Stimulated activated CD8-positive, alpha-beta memory T cell treated with anti-CD3 and anti-CD28 coated beads, Interleukin-4, amount 100 ng/mL, for 4 hours (primary cell): ENCODE measurements at places on chromosomes 2 and 18.
A peak's percentile ranks its signal among the peaks of the same experiment; 100 is the strongest.

DNA sequence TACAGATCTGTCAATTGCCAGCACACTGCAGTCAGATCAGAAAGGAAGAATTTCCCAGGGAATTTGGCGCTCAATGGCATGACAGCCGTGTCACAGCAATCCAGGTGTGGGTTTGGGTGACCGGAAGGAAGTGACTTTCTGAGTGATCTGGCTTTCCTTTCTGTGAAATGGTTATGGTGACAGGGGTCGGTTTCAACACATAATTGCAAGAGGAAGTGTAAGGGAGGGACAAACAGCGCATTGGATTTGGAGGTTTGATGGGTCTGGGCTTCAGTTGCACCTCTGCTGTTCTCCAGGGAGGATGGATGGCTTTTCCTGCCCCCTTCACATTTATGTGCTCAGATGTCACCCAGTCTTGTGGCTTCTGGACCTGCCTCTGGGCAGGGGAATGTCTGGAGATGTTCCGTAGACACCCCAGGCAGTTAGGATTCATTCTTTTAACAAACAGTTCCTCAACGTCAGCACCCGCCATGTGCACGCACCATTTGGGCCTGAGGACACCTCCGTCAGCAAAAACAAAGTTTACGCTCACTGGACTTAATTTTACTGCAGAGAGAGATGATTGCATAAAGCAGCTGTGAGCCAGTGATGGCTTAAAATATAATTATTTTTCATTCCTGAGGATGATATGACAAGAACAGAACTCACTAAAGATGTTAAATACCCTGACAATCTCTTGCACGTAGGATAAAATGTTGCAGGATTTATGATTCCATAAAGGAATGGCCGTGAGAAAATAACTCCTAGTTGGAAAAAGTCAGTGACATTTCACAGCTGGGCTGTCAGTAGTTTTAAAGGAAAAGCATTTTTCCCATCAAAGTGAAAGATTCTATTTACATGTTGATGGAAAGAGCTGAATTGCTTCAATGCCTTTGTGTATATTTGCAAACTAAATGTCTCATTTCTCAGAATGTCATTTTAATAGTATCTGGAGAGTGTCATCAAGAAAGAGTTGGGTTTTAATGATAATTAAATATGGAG, 36.9 kb downstream of the MBP start:
- DNase-seq: no peak

GRCh38 chr2:171966235-171966634, 33.5 kb upstream of the METAP1D start:
- DNase-seq: no peak

GRCh38 chr18:59300676-59301285, 17.7 kb downstream of the CPLX4 start:
- no peak for DNase-seq

DNA sequence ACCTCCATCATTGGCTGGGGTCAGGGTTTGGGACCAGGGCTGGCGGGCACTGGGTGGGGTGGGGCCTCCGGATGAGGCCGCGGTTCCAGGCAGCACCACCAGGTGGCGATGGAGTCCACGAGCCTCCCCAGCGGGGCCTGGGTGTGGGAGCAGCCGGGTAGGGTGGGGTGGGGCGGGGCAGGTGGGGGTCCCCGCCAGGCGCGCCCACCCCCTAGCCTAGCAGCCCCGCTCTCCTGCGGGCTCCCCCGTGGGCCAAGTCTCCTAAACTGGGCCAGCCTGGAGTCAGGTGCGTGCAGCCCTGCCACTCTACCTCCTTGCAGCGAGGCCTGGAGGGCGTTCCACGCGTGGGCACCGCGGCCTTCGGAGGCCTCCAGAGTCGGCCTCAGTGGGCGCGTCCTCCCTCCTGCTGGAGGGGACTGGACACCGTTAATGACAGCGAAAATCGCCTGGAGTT, 187.5 kb downstream of the TWIST2 start:
- peak; percentile 4 for DNase-seq

- no peak for DNase-seq
Measured at GRCh38 chr2:39851251-39851650, 72.2 kb upstream of the THUMPD2 start.

DNA sequence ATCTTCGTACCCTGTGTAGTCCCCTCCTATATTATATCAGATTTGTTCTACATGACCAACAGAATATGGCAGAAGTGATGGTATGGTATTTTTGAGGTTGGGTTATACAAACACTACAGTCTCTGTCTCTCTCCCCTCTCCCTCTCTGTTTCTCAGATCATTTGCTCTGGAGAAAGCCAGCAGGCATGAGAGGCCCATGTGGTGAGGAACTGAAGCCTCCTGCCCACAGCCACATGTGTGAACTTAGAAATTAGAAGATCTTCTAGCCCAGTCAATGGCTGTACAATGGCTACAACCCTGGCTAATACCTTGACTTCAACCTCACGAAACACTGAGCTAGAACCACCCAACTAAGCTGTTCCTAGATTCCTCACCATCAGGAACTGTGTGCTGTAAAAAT, 250.6 kb downstream of the SMAD2 start:
- DNase-seq: no peak

DNA sequence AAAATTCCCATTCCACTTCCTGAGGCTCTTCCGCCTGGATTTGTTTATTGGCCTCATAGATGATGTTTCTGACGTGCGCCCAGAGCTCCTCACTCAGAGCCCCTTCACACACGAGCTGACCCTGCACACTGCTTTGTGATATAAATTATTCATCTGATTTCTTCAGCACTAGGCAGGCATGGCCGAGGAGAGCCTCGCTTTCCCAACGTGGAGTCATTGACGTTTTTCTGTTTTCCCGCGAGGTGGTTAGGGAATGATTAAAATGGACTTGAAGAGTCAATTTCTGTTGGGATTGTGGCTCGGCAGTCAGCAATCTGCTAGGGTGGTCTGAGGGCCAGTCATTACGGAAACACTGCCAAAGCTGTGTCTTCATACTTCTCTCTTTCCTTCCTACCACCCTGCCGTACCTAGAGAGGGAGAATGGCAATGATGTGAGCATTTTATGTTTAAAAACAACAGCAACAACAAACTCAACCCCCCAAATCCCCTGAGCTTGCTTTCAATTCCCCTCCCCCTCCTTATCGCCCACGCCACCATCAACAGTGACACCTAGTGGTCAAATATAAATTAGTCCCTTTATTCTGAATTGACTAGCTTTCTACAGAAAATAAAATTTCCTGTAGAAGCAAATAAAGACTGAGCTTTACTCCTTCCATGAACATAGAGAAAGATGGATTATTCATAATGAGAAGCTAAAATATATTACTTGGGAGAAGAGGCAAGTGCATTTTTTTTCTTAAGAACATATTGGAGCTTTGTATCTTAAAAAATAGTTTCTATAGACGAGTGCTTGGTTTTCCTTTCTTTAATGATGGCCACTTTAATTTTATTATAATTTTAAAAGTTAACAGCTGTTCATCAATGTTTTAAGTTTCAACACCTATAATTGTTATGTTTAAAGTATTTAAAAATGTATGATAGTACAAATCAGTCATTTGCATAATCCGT, 285.1 kb downstream of the MTX2 start:
- DNase-seq: peak; percentile 3

DNA sequence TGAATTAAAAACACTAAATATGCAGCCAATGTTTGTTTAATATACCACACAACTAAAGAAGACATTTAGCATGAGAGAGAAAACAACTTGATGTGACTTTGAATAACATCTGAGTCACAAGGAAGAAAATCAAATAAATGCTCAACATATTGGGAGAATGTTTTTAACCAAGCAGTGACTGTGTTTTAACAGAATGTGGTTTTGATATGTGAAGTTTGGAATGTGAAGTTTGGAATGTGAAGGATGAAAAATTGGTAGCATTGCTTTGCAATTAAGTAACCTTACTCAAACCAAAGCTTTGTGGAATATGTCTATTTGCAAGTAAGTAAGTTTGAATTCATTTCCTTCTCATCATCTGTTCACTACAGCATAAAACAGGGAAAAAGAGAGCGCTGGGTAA, 128.2 kb upstream of the DNAJC10 start:
- DNase-seq: no peak

- DNase-seq: no peak
Measured at GRCh38 chr18:8029061-8029460, 461.9 kb downstream of the PTPRM start.

GRCh38 chr2:124649001-124649400, 623.9 kb downstream of the CNTNAP5 start:
- no peak for DNase-seq

GRCh38 chr18:8982416-8983183, 119.9 kb upstream of the NDUFV2 start:
- DNase-seq: no peak

DNA sequence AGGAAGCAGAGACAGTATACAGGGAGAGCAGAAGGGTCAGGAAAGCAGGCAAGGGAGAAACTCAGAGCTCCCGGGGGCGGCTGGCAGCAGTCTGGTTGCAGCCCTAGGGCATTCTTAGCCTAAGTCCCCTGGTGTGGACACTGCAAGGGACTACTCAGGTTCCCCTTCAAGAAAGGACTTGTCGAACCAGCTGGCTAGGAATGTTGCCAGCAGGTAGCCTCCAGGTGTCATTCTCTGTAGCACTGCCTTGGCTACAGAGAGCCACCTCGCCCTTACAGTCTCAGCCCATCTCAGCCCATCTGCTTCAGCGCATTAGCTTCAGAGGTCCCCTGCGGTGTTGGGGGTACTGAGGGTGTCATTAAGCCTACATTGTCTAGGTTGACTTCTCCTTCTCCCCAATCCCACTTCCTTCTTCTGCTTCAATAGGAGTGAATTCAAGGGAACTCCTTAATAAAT, 11.3 kb upstream of the TMSB10 start:
- DNase-seq: no peak
